Fibroblast of skin of abdomen (primary cell): ENCODE measurements at places on chromosomes 3 and 15.

- no peak for DNase-seq
Observed at GRCh38 chr15:92906020-92906419, 5.9 kb downstream of the CHD2 start.

- DNase-seq = no peak
Observed at GRCh38 chr3:40872258-40872920, 326.9 kb upstream of the CTNNB1 start.

DNA sequence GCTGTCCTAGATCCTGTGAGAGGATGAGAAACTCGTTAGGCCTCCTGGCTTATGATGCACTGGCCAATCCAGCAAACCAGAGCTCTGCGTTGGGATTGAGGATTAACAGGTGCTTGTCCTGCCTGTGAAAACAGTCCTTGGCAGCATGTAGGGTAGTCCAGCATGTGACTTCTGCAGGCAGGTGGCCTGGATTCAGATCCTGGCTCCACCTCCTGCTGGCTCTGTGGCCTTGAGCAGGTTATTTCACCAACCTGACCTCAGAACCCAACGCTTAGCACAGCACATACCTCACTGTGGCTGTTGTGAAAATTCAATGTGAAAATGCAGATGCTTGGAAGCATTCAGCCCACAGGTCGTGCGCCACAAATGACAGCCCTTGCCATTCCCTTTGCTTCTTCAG lies 33.6 kb downstream of the PLA2G4D start:
- DNase-seq = no peak

DNA sequence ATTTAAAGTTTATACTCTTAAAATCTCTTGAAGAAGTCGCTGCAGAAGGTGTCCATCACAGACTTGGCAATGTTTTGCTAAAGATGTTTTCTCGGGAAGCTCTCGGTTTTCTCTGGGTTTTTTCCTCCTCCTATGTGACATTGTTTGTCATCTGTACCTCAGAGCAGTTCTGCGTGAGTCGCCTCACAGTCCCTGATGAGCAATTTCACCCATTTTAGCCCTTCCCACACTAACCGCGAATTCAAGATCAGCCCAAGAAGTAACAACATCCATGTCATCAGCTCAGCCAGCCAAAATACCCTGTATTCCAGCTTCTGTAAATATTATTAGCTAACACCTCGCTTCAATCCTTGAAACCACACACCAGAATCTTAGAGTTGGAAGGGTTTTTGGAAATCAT lies 224.3 kb upstream of the SETMAR start:
- DNase-seq = no peak

DNA sequence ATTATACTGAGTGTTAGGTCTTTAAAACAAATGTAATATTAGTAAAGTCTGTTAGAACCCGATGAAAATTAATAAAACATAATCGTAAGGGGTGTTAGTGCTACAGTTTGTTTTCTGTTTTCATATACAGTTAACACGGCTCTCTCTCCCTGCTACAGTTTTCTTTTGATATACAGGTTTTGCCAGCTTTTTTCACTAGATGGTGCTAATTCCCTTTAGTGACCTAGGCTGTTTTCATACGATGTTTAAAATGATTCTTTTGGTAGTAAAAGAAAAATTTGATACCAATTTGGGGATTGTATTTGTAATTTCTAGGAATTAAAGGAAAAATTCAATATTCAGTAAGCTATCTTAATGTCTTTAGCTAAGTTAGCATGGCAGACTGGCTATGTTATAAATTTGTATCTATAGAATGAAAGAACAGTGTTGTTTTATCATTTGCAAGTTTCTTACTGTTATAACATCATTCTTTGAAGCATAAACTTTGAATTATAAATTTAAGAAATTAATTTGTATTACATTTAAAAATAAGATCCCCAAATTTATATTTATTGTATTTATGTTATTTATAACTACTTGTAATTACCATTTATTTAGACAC lies 11.5 kb downstream of the APH1B start:
- peak; percentile 57 for DNase-seq

DNA sequence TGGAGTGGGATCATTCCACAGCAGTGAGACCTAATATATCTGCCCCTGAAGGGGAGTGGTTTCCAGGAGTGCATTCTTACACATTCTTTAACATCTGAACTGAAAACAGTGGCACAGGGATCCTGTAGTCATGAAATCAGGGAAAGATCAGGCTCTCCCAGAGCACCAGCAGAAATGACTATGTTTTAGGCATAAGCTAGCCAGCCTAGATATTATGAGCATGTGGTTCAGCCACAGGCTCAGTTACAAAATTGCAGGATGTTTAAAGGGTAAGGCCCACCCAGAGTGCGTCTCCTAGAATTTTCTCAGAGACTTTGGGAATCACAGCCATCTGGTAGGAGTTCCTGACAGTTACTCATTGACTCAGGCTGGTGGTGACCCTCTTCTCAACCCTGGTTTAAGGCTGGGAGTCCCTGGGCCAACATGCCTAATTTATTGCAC lies 20.9 kb downstream of the FSTL1 start:
- peak; percentile 93 for DNase-seq

- peak; percentile 90 for DNase-seq
Observed at GRCh38 chr15:40343512-40343911, 2.8 kb upstream of the CCDC9B start.

DNA sequence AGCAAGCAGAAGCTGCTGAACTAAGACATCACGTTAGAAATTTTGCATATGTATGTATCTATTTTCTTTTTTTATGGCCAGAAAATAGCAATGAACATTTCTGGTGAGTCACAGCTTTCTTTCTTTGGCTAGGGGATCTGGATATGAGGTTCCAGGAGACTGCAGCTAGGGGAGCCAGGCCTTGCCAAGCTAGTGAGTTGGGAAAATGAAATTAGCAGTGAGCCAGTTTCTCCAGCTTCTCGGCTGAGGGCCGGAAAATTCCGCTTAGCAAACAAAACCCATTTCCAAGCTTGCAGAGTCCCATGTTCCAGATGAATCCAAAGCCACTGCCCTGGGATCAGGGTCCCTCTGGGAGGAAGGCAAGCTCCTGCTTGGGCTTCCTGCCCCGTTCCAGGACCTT lies 137.6 kb downstream of the SRGAP3 start:
- DNase-seq = peak; percentile 18

GRCh38 chr3:151796105-151796680 lies 17.7 kb upstream of the AADAC start:
- no peak for DNase-seq

DNA sequence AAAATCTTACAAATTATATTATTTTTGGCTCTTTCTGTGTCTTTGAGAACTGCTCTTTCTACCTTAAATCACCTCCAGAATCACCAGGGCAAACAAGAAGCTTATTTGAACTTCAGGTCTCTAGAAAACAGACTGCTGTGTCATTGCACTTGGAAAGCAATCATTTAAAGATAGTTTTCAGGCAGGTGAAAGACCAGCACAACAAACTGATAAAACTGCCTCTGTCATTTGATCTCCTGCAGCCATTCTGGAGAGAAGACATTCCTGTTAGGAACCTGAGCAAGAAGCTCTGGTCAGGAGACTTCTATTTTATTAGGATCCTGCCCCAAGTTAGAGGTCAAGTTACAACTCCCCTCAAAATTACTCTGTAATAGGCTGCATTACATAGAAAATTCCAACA lies 50.7 kb upstream of the AP4E1 start:
- DNase-seq = no peak

- DNase-seq = no peak
Observed at GRCh38 chr3:3086239-3086638, 23.9 kb downstream of the IL5RA start.

- peak; percentile 14 for DNase-seq
Observed at GRCh38 chr3:123449102-123449996, 459 bp upstream of the ADCY5 start.

- DNase-seq = no peak
Observed at GRCh38 chr3:112477891-112478290, 21.4 kb downstream of the BTLA start.

- no peak for DNase-seq
Observed at GRCh38 chr3:69766638-69767037, 27.4 kb downstream of the MITF start.

- DNase-seq = peak; percentile 49
Observed at GRCh38 chr3:173938159-173938558, 540.6 kb downstream of the NLGN1 start.

GRCh38 chr3:114674036-114674435 lies 380.2 kb downstream of the TIGIT start:
- peak; percentile 23 for DNase-seq

DNA sequence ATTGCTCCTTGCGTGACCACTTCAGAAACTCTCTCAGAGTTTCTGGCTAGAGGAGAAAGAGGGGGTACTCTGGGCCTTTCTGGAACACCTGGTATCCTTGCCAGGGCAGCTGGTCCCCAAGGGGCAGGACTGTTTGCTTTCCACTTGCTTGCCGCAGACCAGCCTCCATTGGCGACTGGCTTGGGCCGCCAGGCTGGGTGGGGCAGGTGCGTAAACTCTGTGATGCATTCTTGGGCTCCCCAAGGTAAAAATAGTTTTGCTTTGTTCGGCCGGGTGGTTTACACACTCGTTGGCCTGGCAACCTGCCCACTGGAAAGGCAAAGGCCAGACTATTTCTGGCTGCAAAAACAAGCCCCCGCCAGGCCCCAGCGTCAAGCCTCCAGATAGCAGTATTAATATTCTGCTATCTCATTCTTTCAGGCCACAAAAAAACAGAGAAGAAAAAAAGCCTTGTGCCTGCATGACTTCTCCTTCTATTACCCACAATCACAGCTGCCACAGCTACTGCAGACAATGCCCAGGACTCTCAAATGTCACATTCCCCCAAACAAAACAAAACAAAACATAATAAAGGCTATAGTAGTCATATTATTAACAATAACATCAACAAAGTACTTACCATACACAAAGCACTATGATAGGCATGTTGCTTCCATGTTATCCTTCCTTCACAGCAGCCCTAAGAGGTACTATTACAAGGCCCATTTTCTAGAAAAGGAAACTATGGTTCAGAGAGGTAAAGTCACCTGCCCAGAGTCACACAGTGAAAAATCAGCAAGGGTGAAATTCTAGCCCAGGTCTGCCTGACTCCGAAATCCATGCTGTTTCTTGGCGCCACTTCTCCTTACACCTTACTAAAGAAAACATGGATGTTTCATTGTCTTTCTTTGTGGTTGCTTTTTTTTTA lies 14.0 kb upstream of the SSUH2 start:
- DNase-seq = peak; percentile 34

- peak; percentile 78 for DNase-seq
Observed at GRCh38 chr15:101188637-101189408, 63.0 kb downstream of the CHSY1 start.

DNA sequence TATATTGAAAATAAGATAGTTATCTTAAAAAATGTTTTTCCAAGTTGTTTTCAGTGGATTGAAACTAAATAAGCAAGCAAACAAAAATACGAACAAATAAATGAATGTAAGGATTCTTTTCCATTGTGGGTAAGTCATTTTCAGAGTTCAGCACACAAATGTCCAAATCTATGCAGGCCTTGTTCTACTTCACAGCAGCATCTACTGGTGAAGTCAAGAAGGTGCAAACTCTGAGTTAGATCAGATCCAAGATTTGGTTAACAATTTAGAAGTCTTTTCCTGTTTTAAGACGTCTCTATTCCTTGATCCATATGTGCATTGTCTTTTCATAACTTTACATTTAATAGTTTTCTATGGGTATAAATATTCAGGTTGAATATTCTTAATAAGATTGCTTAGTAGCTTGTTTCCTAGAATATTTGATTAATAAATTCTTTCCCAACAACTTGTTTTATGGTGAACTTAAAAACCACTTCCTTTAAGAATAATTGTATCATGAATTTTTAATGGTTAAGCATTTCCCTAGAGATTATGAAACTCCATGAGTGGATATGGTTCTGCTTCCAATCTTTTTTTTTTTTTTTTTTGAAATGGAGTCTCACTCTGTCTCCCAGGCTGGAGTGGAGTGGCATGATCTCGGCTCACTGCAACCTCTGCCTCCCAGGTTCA lies 10.5 kb downstream of the PTX3 start:
- DNase-seq = peak; percentile 68

DNA sequence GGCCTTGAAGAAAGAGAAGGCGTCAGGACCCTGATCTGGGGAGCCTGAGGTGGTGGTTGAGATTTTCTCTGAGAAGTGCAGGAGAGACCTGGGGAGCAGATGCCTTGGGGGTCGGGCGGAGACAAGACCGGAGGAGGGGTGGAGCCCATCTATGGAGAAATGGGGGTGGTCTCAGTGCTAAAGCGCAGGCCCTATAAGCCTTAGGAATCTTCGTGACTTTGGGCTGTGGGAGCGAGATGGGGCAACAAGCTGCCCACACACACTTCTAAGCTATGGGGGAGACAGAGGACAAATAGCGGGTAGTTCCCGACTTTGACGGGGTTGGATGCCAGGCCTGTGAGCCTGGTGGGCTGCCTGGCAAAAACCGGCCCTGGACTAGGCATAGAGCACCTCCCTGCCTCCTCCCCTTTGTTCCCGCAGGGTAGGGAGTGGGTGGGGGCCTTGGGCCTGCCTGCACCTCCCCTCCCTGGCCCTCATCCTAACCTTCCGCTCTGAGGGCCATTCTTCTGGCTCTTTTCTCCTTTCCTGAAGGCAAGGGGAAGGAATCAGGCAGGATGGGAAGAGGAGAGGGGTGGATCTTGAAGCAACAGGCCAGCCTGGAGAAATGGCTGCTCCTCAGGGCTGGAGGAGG lies 880 bp downstream of the NISCH start:
- DNase-seq = peak; percentile 16

DNA sequence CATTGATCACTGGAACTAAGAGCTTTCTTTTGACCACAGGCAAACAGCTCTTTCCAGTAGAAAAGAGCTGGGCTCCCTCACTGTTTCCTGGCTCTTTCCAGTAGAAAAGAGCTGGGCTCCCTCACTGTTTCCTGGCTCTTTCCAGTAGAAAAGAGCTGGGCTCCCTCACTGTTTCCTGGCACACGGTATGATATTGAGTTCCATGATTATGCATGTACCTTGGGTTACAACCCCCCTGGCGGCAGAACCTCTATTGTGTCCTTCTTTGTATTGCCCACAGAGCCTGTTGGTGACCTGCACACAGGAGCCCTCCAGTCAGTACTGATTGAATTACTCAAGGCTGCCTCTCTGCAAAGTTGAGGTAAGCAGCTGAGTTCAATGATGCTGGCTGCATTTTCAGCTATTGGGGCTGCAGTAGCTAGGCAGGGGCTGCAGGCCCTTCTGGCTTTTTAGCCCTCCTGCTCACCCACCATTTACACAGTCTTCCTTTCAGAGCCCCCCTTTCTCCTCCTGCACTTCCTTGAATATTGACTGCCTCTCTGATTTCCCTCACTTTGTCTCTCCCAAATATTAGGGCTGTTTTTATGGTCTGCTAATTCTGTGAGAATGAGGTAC lies 10.2 kb downstream of the ACKR2 start:
- DNase-seq = no peak

DNA sequence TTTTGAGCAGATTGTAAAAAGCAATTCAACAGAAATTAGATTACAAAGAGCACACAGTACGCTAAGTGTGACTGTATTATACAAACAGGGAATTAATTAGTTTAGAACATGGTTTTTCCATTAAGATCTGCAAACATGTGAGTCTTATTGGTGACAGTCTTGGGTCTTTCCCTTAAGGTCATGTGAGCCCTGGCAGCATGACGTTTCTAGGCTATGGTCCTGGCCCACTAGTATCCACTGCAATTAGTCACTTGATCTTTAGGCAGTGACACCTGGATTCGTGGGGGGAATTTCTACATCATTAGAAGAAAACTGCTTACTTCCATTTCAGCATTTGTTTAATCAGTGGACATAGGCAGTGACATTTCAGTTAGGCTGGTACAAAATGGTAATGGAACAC lies 360.2 kb upstream of the NR2F2 start:
- no peak for DNase-seq
